ENCODE measurements at places on chromosomes 1 and 21.

DNA sequence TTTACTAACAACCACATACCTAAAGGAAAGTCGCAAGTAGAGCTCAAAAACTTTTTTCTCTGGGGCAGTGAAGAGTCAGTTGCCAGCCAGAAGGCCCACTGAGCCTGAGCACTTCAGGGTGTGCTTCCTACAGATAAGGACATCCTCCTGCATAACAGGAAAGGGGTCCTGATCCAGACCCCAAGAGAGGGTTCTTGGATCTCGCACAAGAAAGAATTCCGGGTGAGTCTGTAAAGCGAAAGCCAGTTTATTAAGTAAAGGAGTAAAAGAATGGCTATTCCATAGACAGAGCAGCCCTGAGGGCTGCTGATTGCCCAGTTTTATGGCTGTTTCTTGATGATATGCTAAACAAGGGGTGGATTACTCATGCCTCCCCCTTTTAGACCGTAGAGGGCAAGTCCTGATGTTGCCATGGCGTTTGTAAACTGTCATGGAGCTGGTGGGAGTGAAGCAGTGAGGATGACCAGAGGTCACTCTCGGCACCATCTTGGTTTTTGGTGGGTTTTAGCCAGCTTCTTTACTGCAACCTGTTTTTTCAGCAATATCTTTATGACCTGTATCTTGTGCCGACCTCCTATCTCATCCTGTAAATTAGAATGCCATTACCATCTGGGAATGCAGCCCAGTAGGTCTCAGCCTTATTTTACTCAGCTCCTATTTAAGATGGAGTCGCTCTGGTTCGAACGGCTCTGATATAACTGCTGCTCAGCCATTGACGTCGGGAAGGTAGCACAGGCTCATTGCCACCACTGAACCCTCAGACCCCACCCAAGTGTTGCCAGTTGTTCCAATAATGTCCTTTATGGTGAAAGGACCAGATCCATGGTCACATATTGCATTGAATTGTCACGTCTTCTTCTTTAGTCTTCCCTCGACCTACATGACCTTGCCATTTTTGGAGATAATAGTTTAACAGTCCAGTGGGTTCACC is 96.6 kb upstream of the ERRFI1 start:
- DNase-seq: no peak

- no peak for DNase-seq
Measured at GRCh38 chr1:33848205-33848937, 15.5 kb upstream of the HMGB4 start.

GRCh38 chr21:44708866-44709425 is 2.4 kb downstream of the TSPEAR start:
- DNase-seq: peak; percentile 9

GRCh38 chr1:195934817-195935553 is 673.3 kb downstream of the KCNT2 start:
- DNase-seq: no peak

DNA sequence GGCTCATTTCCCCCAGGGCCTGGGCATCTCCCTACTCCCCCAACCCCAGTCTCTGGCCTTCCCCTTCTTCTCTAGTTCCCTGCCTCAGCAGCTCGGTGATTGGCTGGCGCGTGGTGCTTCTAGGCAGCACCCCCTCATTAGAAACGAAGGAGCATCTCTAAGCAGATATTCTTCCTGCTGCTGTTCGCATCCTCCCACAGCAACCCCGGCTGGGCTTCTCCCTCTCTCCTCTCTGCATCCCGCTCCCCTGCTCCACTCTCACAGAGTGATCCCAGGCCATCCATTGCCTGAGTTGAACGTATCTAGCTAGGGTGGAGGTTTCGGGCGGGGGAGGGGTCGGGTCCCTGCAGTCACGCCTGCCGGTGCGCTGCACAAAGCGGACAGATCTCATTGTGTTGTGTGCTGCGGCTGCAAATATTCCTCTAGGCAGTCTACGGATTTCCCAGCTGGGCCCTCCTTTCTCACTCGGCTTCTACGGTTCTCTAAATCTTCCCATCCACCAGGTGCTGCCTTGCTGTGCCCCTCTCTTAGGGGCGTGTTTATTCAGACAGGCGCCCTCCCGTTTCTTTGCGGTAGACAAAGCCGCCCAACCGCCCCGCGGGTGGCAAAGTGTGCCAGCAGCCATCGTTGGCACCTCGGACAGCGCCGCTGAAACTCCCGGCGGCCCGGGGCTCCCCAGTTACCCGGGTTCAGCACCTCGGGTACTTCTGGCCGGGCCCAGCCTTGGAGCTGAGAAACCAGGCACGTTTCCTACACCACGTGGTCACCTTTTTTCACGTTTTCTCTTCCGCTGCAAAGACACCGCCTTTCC is 2.2 kb downstream of the CACNA1E start:
- DNase-seq: no peak

- DNase-seq: peak; percentile 37
Measured at GRCh38 chr1:154221278-154222001, 685 bp downstream of the UBAP2L start.

DNA sequence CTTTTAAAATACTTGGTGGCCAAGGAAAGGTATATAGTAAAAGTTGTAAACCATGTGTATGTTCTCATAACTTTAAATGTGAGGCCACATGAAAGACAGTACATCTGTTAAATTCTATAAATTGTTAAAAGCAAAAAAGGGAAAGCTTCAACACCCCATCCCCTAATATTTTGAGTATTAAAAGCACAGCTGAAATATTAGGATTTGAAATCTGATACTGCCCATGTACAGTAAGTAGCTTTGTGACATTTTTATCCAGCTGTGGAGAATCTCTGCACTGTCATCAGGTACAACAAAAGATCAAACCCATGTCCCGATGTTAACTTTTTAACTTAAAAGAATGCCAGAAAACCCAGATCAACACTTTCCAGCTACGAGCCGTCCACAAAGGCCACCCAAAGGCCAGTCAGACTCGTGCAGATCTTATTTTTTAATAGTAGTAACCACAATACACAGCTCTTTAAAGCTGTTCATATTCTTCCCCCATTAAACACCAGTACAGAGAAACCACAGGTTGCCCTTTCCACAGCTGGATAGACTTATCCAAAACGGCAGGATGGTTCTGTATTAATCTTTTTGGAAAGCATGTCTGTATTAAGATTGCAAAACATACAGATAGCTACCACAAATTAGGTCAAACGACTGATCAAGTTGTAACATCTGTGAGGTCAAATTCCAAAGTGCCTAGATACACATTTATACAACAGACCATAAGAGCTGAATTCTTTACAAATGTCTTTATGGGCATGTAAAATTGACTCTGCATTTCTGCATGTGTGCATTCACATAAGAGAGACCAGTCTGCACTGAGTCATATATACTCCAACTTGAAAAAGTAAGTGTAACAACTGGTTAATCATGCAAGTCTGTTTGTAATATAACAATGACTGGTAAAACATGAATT is 5.2 kb downstream of the IRF2BP2 start:
- peak; percentile 66 for DNase-seq

- no peak for DNase-seq
Measured at GRCh38 chr1:100627936-100628335, 90.0 kb downstream of the GPR88 start.

GRCh38 chr1:3656450-3657095 is 4.3 kb downstream of the TP73 start:
- DNase-seq: no peak

DNA sequence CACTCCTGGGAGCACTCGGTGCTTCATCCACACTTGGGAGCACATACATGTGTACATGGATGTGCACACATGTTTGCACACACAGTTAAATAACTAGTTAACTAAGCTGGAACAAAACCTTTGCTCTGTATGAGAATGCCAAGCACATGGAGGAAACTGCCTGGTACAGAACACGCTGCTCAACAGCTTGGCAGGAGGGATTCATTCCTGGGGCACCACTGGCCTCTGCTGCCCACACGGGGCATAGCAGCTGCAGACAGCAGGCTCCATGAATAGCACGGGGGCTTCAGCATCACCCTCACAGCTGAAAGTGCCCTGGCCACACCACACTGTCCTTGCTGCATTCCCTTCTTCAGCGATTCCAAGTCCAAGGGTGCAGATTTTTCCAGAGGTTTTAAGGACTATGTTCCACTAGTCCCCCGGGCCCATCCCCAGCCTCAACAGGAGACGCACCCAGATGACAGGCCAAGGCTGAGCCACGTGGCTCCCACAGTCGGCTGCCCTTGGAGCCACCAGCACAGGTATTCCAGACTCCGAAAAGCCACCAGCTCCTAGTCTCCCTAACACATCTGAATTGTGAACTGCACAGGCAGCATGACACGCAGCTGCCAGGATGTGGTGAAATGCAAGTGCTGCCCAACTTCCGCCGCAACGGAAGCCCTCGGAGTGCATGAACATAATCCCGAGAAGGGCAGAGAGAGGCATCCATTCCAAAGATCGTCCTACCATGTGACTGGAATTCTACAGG is 16.9 kb downstream of the NPHP4 start:
- DNase-seq: peak; percentile 55

DNA sequence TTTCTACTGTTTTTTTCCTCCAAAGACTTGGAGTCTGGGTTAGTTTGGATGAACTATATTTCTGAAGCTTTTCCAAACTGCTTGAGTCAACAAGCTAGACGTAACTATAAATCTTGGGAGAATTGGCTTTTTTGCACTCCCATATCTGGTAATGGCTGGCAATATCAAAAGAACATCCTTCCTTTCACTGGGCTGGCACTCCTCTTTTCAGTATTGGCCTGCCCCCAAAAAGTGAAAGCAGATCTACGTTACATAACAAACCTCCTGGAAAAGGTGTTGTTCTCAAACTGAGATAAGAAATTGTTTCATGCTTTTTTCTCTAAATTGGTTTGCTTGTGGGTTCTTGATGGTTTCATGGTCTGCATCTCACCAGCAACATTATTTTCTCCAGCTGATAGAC is 499.3 kb downstream of the NEGR1 start:
- peak; percentile 46 for DNase-seq

DNA sequence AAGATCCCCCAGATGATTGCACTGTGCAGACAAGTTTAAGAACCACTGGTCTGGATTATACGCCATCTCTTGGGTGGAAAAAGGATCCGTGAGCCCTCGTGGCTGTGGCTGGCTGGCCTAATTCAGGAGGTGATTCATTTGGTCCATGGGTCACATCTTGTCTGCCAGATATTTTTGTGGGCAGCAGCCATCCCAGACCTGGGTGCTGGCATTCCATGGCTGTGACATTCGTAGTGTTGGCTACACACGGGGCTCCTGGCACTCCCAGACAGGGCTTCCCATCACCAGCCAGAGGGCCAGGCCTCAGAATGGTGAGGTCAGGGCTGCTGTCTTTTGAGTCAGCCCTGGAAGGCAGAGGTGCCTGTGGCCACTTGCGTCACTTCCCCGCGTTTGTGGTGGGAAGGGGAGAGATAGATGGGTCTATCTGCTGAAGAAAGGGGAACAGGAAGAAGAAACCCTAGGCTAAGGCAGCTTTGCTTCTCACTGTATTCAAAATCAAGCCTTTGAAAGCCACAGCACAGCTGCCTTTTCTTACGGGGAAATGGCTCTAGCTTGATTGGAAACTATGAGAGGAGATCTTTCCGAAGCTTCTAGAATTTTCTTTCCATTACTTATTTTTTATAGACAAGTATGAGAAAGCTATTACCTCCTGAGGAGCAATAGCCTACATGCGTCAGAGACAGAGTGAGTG is 32.4 kb downstream of the EIF2D start:
- peak; percentile 96 for DNase-seq

DNA sequence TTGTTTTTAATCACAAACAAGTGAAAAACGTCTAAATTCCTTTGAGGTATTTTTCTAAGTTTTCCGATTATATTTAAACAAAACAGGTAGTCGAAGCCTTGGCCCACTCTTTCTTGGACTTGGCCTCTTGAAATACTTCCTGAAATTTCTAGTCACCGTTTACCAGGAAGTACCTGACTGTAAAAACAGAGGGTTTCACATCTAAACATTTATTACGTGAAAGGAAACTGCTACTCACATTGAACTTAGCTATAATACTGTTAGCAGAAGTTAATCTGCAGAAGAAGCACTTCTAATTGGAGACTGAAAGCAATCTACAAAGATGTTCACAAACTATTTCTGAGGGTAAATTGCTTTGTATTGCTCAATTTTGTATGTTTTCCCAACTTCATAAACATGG is 526.0 kb upstream of the ADGRL4 start:
- no peak for DNase-seq

DNA sequence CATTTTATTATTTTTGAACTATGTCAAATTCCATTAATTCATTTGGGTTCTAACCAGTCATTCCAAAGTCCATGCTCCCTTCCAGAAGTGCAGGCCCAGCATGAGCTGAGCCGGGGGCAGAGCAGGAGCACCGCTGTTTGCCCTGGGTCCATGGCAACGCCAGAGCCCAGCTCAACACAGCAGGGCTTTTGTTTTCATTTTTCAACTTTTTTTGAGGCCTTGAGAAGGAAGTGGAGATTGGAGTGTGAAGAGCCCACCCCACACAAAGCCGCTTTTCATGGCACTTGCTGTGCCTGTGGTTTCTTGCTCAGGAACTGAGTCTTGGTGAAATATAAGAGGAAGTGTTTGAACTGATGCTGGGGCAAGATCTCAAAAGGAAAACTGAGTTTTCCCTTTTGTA is 13.2 kb upstream of the PRMT2 start:
- DNase-seq: peak; percentile 98

- DNase-seq: no peak
Measured at GRCh38 chr1:38004284-38005108, 818 bp downstream of the FHL3 start.

GRCh38 chr1:6923955-6924881 is 139.0 kb downstream of the CAMTA1 start:
- DNase-seq: no peak

GRCh38 chr1:71053758-71054157 is 6.1 kb upstream of the PTGER3 start:
- no peak for DNase-seq

DNA sequence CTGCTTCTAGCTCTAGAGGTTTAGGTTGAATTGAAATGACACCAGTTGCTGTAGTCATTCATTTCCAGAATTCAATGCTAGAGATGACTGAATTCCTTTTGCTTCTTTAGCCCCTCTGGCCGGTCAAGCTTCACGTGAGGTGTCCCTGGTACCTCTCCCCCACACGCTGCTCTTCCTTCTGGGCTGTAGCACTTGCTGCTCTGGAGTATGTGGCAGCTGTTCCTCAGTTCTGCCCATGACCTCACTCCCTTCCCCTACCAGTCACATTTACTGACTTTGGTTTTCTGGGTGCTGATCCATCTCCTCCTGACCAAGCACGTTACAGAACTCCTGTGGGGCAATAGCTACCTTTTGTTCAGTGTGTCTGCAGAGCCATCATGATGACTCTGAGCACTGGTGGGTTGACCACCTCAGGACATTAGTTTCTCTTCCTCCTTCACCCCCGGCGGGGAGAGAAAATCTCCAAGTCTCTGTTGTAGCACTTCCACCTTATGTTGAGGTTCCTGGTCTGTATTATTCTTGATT is 128.1 kb downstream of the HHAT start:
- DNase-seq: no peak

GRCh38 chr1:233172201-233172600 is 123.3 kb downstream of the PCNX2 start:
- peak; percentile 71 for DNase-seq

DNA sequence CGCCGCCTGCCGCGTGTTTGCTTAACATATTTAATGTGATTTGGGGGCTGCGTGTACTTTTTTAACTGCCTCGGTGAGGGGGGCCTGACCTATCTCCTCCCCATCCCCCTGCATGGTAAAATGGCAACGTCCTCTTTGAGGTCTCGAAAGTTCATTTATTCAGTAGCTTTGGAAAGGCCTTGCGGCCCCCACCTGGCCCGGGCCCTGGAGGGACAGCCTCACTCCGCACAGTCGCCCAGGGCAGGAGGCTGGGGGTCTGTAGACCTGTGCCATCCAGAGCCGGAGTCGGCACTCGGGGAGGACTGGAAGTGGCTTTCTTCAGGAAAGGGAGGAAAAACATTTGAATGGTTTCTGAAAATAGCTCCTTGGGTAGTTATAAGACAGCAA is 38.0 kb upstream of the ACTRT2 start:
- no peak for DNase-seq

GRCh38 chr1:40064797-40065499 is 24.4 kb downstream of the CAP1 start:
- DNase-seq: peak; percentile 84

Measured in KBM-7 (cell line).